ENCODE measurements at places on chromosomes 2 and 18.

DNA sequence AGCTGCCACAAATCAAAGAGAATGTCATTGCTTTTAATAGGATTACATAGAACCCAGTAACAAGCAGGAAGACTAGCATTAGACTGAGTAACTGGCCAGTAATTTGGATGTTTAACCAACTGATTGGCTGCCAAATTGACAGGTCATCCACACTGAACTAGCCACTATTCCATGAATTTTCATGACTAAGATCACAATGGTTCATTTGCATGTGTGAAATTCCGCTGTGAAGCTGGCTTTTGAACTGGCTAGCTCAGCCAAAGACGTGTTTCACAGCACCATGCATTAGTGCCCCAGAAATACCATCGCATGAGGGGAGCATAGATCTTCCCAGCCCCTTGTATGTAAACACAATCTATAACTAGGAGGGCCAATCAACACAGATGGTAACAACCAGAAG lies 649.8 kb downstream of the ARHGAP15 start:
- DNase-seq = no peak

- no peak for DNase-seq
Observed at GRCh38 chr2:177633111-177633510, 240.5 kb downstream of the AGPS start.

DNA sequence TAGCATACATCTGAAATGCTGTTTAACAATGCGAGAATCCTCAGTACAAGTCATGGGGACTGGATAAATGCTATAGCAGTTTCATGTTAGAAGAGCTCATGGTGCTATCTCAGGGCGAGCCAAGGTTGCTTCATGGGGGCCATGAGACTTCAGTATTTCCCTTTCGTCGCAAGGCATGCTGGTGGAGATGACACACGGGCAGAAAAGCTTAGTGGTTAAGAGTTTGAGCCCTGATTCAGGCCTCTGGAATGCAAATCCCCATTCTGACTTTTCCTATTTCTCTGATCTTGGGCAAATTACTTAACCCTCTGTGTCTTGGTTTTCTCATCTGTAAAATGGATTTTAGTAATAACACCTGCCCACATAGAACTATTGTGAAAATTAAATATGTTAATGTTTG lies 57.4 kb upstream of the EPHA4 start:
- DNase-seq = no peak

DNA sequence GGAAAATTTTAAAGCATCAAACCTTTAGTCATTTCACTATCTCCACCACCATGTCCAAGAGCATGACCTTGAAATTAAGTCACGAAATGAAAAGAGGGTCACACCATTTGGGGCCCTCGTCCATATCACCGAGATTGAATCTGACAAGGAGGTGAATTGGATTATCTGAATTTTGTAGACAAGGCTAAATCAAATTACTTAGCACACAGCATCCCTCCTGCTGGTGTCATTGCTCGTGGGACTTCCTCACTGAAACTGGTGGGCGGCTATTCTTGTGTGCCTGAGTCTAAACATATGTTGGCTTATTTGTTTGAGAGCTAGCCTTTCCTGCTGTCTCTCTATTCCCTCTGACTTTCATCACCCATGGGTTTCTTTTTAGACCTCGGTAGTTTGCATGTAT lies 64.6 kb upstream of the CNGA3 start:
- DNase-seq = no peak

GRCh38 chr2:173238385-173238784 lies 116.3 kb upstream of the CDCA7 start:
- no peak for DNase-seq

- no peak for DNase-seq
Observed at GRCh38 chr2:225797394-225797793, 397.9 kb downstream of the NYAP2 start.
